Cortex of kidney (tissue), 1 donor: ENCODE measurements at places on chromosomes 7 and 10.
A peak's percentile ranks its signal among the peaks of the same experiment; 100 is the strongest.

- no peak for DNase-seq
These were observed 126.3 kb downstream of the CNOT4 start for GRCh38 chr7:135383525-135384175.

DNA sequence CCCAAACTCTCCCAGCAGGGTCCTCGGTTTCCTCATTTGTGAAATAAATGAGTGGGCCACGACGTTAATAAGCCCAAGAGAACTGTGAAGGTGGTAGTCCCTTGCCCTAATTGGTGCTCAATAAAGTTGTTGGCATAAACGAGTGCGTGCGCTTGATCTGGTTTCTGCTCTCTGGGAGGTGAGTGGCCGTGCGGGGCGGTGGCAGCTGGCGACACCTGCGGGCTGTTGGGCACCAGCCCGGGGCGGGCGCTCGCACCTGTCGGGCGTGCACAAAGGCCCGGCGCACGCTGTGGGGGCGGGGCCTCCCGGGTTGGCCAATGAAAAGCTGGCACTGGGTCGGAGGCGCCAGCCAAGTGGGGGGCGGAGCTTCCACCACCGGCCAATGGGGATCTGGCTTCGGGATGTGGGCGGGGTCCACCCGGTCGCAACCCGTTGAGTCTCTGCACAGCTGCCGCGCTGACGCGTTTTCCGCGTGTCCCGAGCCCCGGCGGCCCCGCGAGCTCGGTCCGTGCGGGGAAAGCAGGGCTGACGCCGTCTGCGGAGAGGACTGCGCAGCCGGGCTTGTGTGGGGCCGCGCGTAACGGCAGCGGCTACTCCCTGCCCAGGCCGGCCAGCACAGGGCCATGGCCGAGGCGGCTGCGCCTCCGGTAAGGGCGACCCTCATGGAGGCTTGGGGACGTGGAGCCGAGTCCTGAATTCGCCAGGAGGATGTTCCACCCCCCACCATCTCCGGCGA, 23.0 kb downstream of the ZNF783 start:
- peak; percentile 21 for DNase-seq

- DNase-seq: no peak
These were observed 351.2 kb downstream of the LRMDA start for GRCh38 chr10:75782463-75783248.

GRCh38 chr7:152312316-152312715, 123.5 kb downstream of the KMT2C start:
- no peak for DNase-seq

DNA sequence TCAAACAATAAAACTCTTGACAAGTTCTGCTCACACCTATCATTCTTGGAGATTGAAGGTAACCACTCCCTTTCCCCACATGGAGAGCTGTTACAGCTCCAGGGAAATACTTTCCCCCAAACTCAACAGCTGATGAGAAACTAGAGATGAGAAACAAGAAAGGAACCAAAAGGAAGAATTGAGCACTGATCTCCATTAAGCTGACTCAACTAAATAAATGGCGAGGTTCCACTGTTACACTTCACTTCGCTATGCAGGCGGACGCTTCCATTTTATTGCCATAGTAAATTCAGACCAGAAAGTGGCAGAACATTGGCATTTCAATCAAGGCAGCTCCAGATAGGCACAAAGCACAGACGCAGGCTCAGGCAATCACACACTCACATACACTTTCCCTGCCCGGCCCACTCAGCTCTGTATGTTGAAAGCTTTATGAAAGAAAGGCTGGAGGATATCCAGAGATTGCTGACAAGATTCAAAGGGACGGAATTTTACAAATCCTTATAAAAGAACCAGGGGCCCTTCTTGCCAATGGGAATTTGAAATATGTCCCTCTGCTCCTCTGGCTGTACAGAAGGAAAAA, 11.5 kb upstream of the YAE1 start:
- DNase-seq: no peak

DNA sequence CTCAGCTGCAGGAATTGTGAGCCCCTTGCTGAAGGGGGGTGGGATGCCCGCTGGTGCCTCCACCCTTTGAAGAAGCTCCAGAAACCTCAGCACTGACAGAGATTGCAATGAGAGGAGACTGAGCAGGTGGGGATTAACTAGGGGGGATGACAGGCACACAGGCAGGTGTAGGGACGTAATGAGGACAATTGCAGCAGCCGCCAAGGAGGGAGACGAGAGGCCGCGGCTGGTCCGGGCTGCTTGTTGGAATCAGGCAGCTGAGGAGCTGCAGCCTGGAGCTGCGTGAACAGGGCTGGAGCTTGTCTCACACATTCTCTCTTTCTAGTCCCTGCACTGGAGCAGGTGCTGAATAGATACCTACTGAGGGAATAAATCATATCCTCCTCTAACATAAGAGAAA, 122.0 kb upstream of the TCERG1L start:
- DNase-seq: no peak

GRCh38 chr10:102914781-102915180, 3.3 kb upstream of the CNNM2 start:
- no peak for DNase-seq

- no peak for DNase-seq
These were observed 186.5 kb upstream of the GPR26 start for GRCh38 chr10:123479640-123480039.

GRCh38 chr10:122458693-122459092, 2.7 kb upstream of the HTRA1 start:
- no peak for DNase-seq

DNA sequence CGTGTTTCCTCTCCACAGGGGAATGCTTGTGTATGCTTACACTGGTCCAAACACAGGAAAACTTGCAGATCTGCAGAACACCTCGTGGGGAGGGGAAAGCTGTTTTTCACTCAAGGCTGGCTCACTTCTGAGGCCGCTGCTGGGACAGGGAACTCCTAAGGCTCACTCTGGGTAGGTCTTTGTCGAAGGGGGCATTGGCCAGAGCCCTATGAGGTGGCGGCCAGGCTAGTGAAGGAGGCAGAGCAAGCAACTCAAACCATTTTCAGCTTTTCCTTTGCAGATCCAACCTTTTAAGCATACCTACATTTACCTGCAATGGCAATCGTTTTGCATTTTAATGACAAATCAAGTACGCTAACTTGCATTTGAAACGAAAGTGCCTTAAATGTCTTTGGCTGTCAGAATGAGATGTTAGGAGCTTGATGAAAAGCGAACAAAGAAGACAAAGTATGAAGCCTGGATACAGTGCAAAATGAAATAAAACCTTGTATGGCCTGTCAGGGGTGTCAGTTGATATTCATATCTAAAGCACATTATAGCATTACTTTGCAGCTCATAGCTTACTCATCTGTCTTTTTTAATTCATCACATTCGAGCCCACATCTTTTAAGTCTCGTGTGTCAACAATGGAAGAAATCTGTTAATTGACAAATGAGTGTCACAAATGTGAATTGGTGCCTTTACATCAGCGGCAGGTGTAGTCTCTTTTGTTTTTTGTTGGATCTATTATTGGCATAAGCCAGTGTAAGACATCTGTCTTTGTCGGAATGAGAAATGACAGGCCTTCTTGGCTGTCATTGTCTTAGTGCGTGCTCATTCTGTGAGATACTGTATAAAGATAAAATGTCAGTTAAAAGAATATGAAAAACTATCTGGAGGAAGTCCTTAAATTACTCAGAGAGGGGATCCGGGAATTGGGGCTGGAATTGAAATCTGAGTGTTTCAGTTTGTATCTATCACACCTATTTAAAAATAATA, 30.5 kb downstream of the LRMDA start:
- no peak for DNase-seq

GRCh38 chr10:5544216-5544805, 19.6 kb downstream of the CALML3 start:
- DNase-seq: no peak

DNA sequence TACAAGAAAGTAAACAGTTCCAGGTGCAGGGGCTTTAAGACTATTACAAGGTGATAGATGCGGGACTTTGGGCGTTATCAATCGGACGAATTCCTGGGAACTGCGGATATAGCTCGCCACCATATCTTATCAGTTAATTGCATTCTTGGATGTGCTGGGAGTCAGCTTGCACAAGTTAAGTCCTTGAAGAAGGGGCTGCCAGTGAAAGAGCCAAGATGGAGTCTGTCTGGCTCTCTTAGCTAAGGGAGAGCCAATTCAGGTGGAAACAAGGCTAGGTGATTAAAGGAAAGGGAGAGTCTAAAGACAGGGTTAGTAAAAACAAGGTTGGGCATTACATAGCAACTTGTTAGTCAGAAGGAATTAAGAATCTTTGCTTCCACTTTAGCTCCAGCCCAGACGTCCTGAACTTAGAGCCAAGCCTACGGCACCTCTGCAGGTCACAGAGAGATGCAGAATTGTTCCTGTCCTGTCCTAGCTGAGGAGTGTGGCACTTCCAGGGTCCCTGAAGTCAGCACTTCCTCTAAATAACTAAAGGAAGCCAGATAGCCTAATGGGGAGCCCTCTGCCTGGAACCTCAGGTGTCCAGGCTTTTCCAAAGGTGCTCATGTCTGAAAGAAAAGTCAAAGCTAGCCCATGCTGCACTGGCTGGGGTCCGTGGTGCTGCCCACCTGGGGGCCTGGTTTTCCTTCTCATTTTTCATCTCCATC, 17.3 kb downstream of the ZC3HAV1 start:
- DNase-seq: no peak

- DNase-seq: no peak
These were observed 1.9 kb upstream of the PGAM2 start for GRCh38 chr7:44067064-44067951.

GRCh38 chr7:98740643-98741042, 123.6 kb downstream of the NPTX2 start:
- no peak for DNase-seq

GRCh38 chr10:62076891-62077290, 175.4 kb downstream of the ARID5B start:
- DNase-seq: no peak

- no peak for DNase-seq
These were observed 5.5 kb upstream of the LRGUK start for GRCh38 chr7:134121632-134122139.

DNA sequence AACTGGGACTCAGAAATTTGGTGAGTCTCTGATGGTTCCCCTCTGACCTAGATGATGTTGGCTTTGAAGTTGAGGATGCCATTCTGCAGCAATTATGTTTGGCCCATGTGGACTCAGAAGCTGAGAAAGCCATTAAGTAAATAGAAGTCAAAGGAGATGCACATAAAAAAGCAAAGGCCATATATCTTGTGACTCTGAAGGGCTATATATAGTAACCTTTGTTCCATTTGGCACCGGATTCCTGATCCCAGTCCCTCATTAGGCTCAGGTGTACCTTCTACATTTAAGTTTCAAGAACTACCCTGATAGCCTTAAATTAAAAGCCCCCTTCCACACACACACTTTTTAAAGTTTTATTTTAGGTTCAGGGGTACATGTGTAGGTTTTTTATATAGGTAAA, 50.0 kb upstream of the PDK4 start:
- no peak for DNase-seq

GRCh38 chr7:116447436-116447835, 52.1 kb upstream of the CAV2 start:
- no peak for DNase-seq

- DNase-seq: no peak
These were observed 242.1 kb upstream of the KCND2 start for GRCh38 chr7:120030876-120031275.

DNA sequence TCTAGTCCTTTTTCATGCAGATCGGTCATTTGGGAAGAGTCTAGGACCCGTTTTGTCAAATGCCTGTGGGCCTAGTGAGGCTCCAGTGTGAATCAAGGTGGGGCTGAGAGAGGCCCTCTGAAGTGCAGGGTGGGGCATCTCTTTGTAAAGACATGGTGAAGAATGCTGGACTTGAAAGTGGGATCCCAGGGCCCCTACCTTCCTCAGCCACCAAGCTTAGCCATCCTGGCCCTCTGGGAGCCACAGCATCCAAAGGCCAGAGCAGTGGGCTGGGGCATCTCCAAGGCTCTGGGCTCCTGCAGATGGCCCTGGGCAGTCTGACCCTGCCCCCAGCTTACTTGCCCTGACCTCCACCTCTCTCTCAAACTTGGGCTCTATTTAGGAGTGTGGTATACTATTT, 78.5 kb downstream of the ADCY1 start:
- DNase-seq: no peak

GRCh38 chr7:85030893-85031292, 156.0 kb downstream of the SEMA3D start:
- DNase-seq: no peak

DNA sequence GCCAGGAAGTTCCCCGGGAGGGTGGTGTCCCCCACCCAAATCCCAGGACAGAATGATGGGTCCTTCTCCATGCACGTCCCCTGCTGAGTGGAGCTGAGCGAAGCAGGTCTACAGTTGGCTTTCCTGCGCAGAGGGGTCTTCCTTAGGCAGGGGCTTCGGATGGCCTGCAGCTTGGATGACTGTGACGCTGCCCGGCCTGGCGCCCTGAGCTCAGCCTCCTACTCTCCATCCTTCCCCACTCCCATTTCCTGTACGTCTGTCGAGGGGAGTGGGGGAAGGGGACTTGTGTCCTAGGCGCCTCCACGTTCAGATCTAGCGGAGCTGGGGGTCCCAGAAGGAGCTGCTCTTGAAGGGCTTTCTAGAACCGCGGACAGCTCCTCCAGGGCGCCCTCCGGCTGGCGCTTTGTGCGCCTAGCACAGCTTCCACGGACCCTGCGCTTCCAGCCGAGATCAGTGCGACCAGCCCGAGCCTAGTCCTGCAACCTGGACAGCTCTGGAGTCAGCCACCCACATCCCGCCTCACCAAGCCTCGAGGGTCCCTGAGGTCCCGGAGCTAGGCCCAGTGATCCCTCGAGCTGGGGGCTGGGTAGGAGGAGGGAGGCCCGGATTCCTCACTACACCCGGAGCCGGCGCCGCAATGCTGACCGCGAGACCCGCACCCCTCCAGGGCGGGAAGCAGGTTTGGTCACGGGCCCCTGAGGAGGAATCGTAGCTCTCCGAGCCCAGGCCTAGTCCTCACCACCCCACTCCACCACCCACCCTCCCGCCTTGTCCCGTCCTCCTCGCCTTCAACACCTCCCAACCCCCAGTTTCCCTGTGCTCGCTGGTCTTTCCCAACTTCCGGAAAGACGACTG, 1.9 kb downstream of the GRID1 start:
- DNase-seq: no peak

- no peak for DNase-seq
These were observed 14.7 kb downstream of the CYP2W1 start for GRCh38 chr7:997404-998395.

DNA sequence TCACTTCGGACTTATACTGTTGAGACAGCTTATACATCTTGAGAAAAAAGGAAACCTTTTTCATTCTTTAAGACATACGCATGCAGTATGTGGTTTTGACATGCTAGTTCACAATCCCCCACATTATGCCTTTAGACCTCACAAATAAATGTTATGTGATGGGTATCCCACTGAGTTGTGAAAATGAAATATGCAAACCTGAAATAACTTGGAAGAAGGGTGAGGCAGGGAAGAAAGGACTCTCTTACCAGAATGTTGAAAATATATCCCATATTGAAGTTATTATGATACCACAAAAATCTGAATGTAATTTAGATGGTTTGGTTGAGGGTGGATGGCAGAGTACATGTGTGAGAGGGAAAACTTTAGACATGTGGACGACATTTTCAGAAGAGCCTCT, 379.8 kb downstream of the BBS9 start:
- no peak for DNase-seq

- no peak for DNase-seq
These were observed 1201.4 kb downstream of the XPNPEP1 start for GRCh38 chr10:108721874-108722273.

GRCh38 chr10:46555366-46555712, 1.1 kb downstream of the GPRIN2 start:
- no peak for DNase-seq
